ENCODE measurements at places on chromosomes 1 and 21.

DNA sequence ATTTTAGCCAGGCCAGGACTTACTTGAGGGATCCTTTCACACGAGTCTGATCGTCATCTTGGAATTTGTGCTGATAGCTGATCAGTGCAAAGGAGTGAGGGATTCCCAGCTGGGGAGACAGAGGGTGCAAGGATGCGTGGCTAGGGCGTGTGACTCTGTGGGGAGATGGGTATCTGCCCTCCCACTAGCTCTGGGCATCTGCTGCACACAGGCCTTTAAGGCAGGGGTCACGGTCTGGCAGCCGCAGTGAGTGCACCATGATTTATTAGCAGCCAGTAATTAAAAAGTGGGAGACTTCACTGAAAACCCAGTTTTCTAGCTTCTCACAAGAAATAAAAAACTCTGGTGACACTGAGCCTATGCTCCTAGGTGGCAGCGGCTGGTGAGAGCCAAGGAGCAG, 20.4 kb downstream of the THAP3 start:
- no peak for DNase-seq

GRCh38 chr1:61825393-61825792, 83.1 kb downstream of the PATJ start:
- DNase-seq = no peak

- DNase-seq = no peak
Observed at GRCh38 chr1:26027716-26028489, 6.3 kb downstream of the EXTL1 start.

DNA sequence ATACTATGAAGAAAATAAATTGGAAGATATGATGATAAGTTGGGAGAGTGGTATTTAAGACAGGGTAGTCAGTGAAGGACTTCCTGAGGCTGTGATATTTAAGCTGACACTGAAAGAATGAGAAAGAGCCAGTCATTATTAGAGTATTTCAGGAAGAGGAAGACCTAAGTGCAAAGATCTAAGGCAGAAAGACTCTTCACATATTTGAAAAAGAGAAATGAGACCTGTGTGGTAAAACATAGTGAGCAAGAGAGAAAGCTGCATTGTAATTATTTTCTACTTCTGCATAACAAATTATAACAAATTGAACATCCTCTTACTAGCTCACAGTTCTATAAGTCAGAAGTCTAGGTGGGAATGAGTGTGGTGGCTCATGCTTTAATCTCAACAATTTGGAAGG, 34.6 kb upstream of the DOCK7 start:
- no peak for DNase-seq

DNA sequence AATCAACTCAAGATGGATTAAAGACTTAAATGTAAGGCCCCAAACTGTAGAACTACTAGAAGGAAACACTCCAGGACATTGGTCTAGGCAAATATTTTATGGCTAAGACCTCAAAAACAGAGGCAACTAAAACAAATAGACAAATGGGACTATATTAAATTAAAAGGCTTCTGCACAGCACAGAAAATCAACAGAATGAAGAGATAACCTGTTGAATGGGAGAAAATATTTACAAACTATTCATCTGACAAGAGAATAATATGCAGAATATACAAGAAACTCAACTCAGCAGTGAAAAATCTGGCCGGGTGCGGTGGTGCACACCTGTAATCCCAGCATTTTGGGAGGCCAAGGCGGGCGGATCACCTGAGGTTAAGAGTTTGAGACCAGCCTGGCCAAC, 84.1 kb upstream of the HNRNPU start:
- DNase-seq = no peak

DNA sequence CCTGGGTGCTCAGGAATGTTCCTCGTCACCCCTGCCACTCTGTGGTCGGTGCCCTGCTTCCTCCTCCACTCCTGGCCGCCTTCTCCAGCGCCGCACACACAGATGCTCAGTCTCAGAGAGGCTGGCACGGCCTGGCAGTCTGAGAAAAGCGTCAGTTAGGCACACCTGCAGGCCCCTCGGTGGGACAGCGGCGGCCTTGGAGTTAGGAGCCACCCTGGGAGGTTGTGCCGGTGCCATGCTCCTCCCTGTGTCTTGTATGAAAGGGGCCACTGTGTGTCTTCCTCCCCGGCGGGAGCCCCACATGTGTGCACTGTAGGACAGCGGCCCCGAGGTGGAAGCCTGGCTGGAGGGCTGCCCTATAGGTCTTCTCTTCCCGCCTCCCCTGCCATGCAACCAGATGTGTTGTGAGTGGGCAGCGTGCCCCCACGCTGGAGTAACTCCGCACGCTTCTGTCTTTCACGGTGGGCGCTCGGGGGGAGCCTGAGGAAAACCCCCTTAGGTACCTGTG, 145.2 kb downstream of the PGBD5 start:
- no peak for DNase-seq

DNA sequence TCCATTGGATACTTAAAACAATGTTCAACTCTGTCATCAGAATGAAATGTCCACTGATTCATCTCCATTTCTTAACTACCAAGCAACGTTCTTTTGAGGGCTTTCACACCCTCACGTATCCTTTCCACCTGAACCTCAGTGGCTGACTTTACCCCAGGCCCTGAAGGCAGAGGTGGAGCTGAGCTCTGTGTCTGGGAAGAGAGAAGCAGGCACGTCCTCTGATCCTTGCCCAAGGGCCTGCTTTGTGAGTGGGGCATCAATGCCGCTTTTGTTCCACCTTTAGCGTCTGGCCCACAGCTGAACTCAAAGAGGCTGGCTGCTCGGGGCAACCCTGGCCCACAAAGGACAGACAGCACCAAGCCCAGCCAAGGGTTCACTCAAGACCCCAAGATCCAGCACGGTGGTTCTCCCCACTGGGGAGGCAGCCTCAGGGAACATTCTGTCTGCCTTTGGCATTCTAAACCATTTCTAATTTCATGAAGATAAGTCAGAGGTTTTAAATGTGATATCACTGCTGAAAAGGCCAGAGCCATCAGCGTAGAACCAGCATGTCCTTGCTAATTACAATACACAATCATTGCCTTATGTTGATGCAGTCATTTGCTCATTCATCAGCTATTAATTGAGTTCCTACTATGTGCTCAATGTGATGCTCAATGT, 126.0 kb upstream of the UBE2U start:
- DNase-seq = no peak

DNA sequence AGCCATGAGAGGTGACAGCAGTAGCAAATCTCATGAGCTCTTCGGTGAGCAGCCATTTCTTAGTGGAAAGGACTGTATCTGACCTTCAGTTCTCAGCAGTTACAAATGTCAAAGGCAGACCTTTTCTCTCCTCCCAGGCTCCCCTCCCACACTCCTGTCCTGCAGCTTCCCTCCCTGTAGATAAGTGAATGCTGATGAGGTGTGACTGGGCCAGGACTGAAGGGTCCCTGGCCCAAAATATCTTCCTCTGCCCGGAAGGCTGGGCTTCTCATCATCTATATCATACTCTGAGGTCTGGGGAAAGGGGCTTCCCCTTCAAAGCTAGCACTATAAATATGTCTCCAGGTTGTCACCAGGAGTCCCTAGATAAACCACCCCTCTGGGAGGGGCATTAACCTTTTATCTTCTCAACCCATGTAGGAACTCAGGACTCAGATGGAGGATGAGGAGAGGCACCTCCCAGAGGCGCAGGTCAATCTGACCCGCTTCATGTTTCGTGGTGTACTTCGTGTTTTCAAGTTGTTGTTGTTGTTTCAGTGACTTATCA, 3.6 kb upstream of the ADAMTSL4 start:
- DNase-seq = no peak

GRCh38 chr21:29149808-29150425, 19.5 kb downstream of the MAP3K7CL start:
- DNase-seq = no peak

GRCh38 chr21:36694593-36695282, 4.2 kb upstream of the SIM2 start:
- no peak for DNase-seq

- no peak for DNase-seq
Observed at GRCh38 chr1:23473037-23473800, 10.8 kb downstream of the ASAP3 start.

- DNase-seq = no peak
Observed at GRCh38 chr1:169367096-169367685, 406 bp downstream of the NME7 start.

- DNase-seq = no peak
Observed at GRCh38 chr21:45918835-45919447, 62.6 kb upstream of the COL6A1 start.

DNA sequence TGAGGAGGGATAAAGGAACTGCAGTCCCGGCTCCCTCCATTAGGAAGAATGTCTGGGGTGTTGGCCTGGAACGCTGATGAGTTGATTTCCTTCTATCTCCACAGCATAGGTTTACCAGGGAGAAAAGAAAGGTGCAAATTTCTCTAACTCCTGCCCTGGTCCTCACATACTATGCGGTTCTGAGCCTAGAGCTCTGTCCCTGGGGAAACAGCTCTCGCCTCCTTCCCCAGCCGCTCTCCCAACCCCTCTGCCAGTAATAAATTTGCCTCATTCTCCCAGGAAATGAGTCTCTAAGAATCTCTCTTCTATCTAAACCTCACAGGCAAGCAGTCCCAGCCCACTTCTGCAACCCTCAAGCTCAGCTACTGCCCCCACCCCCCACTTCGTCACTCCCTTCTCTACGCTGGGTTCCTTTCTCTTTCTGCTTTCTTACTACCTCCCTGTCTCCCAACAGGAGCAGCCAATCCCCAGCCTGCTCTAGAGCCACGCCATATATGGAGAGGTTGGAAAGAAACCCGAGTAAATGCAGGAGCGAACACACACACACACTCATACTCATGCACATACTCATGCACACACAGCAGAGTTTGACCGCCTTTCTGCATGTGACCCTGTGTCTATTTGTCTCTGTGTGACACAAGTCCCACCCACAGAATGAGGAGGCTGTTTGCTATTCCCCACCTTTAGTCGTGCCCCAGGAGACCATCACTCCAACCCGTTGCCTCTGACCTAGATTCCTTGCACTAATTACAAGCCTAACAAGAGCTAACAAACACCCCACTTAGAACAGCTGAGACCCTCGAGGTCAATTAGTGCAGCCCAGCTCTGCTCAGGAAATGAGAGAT, 13.4 kb downstream of the PLEKHO1 start:
- peak; percentile 66 for DNase-seq

- DNase-seq = no peak
Observed at GRCh38 chr1:99728494-99729235, 37.8 kb downstream of the FRRS1 start.

DNA sequence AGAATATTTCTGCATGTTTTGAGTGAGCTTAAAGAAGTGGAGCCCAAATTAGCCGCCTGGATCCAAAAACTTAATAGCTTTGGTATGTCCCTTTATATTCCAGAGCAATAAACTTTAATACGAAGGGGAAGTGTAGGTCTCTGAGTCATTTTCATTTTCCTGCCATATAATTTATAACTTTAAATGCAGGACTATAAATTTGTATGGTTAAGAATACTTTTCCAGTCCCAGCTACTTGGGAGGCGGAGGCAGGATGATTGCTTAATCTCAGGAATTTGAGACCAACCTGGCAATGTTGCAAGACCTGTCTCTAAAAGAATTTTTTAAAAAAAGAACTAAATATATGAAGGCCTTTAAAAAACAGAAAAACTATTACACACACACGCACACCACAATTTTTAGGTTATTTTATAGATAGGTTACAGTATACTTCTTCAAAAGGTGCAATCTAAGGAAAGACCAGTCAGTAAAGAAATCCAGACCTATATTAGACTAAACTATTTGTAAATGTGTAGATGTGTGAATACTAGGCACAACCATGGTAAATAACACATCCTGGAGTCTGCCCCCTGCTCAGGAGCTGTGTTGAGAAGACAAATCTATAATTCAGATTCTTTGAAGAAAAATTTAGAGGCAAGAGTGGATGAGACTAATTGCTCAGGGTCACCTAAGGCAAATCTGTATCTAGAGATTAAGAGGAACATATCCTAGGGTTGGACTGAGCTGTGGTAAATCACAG, 80.3 kb downstream of the TTC3 start:
- DNase-seq = peak; percentile 37

DNA sequence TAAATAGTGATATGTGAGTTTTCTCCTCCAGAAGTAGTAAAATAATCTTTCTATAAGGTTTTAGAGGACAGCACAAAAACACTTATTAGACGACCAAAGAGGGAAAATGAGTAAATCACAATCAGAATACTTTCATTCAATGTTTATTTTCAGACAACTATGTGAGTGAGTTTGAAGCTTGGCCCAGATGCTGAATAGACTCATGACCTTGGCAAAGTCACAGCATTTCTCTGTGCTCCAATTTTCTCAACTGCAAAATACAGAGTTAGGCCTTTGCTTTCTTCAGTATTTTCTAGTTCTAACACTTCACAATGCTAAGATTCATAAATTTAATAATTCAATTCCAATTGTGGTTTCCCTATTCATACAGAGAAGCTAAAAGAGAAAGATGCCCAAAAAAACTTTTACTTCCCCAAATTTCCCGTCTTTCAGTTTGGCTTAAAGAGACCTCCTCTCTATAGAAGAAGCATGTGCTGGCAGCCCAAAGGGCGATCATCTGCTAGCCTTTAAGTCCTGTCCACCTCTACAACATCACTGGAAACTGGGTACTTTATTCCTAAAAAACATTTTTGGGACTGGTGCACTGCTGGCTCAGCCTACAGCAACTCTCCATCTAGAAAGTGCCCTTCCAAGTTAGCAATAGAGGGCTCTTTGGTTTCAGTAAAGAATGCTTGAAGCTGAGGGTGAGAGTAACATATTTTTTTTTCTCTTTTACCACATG, 116.8 kb upstream of the GORAB start:
- DNase-seq = no peak

- DNase-seq = no peak
Observed at GRCh38 chr1:48228156-48228555, 5.6 kb downstream of the SLC5A9 start.

DNA sequence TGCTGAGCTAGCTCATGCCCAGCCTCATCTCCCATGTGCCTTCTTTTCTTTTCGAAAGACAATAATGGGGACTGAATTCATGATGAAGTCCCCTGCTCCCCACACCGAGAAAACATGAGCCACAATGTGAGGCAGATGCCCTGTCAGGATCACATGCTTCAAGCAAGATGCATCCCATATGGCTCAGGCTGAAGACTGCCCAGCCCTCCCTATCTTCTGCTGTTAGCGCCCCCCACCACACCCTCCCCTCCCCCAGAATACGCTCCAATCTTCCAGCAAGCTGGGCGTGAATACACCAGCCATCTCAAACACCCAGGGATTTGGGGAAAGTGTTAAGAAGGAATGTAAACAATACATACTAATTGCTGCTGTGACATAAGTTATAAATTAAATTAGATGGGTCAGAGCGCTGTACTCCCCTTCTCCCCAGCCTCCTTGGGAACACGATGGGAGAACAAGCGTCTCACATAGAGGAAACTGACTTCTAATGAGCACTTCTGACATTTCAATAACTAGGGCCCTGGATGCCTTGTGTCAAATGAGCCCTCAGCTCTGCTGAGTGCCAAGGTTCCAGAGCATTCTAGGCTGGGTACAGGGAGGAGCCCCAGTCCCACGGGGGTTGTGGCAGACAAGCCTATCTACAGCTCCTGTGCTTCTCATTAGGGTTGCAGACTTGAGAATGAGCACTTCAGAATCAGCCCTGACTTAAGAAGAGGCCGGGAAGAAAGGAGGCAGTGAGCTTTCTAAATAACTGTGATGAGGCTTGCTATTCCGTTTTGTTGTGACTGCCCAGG, 55.6 kb downstream of the TNR start:
- no peak for DNase-seq

Measured in HTR-8/SVneo (cell line).